ENCODE measurements at places on chromosomes 11 and 22.

DNA sequence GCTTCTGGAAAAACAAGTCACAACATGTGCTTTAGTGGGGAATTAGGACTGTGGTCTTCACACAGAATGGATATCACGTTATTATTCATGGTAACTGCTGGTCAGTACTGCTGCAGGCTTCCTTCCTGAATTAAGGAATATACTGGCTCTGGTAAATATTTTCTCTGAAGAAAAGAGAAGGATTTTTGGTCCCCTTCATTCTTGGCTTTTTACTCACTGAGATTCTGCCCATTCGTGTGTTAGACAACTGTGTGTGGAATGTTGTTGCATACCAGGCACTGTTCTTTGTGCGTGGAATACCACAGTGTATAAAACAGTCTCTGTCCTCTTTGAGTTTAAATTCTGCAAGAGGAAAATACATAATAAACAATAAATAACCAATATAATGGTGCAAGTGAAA is 80.3 kb downstream of the ALX4 start:
- no peak for DNase-seq

- no peak for DNase-seq
Measured at GRCh38 chr11:96481771-96482170, 92.0 kb downstream of the JRKL start.

- no peak for DNase-seq
Measured at GRCh38 chr11:10774811-10775210, 23.8 kb downstream of the CTR9 start.

GRCh38 chr11:55474321-55474720 is 79.9 kb upstream of the OR4C15 start:
- no peak for DNase-seq

GRCh38 chr22:48333816-48334735 is 1493.6 kb downstream of the BRD1 start:
- DNase-seq = no peak

- DNase-seq = no peak
Measured at GRCh38 chr11:1739576-1739975, 10.8 kb downstream of the IFITM10 start.

- DNase-seq = no peak
Measured at GRCh38 chr11:62132689-62133293, 9.0 kb downstream of the INCENP start.

DNA sequence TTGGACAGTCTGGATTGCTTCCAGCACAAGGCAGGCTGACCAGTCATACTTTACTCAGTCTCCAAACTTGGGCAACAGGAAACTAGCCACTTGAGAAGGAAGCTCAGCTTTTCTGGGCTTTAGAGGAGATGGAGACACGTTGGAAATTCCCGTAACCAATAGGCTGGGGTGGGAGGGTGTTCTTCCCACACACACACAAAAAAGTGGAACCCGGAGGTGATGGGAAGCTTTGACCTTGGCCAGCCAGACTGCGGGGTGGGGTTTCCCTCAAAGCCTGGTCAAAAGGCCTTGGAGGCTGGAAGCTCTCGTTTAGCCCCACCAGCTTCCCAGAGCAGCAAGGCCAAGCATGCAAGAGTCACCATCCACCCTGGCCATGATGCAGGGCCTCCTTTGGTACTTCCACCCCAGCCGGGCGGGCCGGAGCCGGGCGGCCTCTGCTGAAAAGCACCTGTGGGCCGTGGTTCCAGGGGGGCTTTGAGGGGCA is 126.2 kb downstream of the BCR start:
- DNase-seq = no peak

- DNase-seq = no peak
Measured at GRCh38 chr11:120789391-120789790, 234.5 kb upstream of the TBCEL start.

GRCh38 chr11:73359341-73359740 is 16.9 kb upstream of the RELT start:
- DNase-seq = no peak

- DNase-seq = no peak
Measured at GRCh38 chr11:35293699-35294098, 125.7 kb downstream of the SLC1A2 start.

Measured in activated T-helper 1 cell treated with anti-CD3 and anti-CD28 coated beads, Interleukin-12 subunit alpha, Interleukin-12 subunit beta, Interleukin-2, Interleukin-4 antibody, amounts not matched to agents 30 ng/mL and 10 ng/mL and 1 ng/mL, durations not matched to agents 14 hours and 24 hours and 36 hours (primary cell).